Naive thymus-derived CD8-positive, alpha-beta T cell (primary cell): ENCODE measurements at places on chromosomes 2 and 18.

- DNase-seq = no peak
Measured at GRCh38 chr2:47088371-47089082, 66.6 kb downstream of the STPG4 start.

DNA sequence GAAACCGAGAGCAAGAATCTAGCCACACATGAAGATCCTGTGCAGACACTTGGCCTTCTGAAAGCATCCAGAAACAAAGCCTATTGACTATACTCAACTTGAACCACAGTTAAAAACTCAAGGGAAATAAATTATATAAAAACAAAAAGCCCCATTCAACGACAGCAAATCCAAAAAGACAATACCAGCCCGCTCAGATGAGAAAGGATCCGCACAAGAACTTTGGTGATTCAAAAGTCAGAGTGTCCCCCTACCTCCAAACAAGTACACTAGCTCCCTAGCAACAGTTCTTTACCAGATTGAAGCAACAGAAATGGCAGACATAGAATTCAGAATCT, 163.2 kb downstream of the WDPCP start:
- DNase-seq = no peak

DNA sequence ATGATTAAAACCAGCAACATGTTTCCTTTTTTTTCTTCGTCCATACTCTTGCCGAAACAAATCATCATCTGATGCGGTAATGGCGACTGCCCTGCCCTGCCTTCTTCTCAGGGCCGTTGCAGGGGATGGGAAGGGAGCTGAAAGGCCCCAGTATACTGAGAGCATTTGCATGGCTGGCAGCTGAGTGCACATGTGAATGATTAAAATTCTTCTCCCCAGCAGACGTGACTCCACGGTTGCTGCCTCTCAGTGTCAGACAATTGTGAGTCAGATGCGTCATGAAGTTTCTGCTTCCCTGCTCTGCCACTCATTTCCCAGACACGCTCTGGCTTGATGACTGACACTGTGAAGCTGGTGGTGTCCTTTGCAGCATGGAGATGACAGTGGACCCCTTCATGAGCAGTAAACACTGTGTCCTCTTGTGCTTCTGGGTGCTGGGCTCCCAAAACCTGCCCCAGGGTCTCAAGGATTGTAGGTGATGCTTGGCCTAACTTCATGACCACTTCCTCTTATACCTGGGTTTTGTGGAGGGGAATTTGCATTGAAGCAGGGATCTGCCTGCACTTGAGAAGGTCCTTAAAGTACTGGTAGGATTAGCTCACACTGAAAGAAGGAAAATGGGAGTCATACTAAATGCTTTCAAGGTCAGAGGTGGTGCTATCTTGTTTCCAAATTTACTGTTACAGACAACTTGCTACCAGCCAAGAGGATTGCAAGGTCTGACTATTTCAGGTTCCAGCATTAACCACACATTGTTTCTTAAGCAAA, 222.5 kb upstream of the COPS8 start:
- no peak for DNase-seq

- DNase-seq = no peak
Measured at GRCh38 chr18:28124131-28125029, 52.5 kb downstream of the CDH2 start.

- DNase-seq = no peak
Measured at GRCh38 chr18:1993866-1994265, 577.4 kb downstream of the METTL4 start.

DNA sequence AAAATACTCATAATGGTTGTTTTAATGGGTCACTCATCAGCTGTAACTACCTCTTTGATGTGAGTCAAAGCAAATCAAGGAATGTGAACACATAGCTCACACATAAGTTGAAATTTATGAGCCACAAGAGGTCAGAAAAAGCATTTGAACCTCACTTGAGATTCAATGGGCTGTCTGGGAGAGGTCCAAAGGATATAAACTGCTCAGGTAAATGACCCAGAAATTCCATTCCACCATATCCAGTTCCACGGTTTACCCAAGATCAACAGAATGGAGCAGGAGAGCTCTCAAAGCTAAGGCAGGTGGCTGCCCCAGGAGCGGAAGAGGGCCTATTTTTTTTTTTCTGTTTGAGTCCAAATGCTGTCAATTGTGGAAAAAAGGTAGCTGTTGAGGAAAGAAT, 464.1 kb downstream of the TNS1 start:
- DNase-seq = no peak
